Putamen (tissue), 1 donor: ENCODE measurements at places on chromosomes 4 and X.

GRCh38 chr4:165986956-165987698 is 114.1 kb downstream of the TLL1 start:
- DNase-seq = no peak

GRCh38 chr4:109648266-109648996 is 54.8 kb downstream of the CASP6 start:
- DNase-seq = no peak

DNA sequence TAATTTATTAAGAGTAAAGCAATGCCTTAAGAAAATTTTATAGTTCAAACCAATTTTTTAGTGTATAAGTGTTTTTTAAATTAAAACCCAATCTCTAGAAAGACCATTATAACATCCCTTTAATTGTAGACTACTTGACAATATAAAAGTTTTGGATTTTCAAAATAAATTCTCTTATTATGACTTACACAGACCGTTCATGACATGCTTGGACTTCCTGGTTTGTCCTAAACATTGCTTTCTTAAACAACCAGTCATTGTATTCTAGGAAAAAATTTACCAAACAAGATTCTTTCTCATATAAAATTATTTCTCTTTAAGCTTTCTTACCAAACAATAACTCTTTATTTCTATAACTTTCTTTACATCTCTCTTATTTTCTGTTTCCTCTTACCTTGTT is 49.0 kb upstream of the CXorf51A start:
- no peak for DNase-seq

DNA sequence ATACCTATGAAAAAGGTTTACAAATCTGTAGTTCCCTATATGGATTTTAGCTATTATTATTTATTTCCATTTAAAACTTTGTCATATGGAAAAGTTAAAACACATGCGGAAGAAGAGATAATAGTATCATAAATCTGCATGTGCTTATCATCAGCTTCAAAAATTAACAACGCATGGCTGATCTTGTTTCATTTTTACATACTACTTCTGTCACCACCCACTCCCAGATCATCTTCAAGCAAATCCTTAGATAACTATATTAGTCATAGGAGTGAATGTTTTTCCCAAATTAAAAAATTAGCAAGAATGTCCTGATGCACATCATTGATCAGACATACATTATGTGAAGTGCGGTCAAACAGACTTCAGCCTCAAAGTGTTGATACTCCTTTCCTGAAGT is 24.6 kb upstream of the MOB1B start:
- DNase-seq = peak; percentile 12

DNA sequence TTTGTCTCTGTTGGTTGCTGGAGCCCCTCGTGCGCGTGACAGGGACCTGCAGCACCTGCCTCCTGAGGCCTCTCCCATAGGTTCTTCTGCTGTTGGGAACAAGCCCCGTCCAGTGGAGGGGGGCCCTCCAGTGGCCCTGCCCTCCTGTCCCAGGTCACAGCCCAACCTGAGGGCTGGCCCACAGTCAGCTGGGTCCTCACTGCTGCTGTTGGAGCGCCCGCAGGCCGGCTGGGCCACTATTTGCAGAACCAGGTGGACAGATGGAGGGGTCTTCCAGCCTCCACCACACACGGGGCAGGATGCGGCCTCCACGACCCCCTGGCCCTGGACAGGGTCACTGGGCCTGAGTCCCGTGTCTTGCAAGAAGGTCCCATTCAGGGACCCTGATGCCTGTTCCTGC is 51.4 kb upstream of the PSAPL1 start:
- no peak for DNase-seq

DNA sequence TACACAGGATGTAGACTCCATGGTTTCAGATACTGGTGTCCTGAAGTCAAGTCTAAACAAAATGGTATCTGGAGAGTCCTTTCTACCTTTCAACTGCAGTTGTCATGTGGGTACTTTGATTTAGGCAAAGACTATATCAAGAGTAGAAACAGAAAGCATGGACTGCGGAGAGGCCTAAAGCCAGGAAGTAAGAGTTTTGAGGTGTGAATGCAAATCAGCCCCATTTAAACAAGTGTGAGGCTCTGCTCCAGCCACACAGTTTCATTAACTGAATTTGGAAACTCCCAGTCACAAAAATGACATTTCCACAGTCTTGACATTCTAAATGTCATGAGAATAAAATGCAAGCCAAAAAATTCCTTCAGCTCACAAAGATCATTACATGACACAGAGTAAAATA is 87.2 kb upstream of the MCF2 start:
- no peak for DNase-seq

- no peak for DNase-seq
Observed at GRCh38 chr4:85086721-85087120, 120.2 kb upstream of the WDFY3 start.

DNA sequence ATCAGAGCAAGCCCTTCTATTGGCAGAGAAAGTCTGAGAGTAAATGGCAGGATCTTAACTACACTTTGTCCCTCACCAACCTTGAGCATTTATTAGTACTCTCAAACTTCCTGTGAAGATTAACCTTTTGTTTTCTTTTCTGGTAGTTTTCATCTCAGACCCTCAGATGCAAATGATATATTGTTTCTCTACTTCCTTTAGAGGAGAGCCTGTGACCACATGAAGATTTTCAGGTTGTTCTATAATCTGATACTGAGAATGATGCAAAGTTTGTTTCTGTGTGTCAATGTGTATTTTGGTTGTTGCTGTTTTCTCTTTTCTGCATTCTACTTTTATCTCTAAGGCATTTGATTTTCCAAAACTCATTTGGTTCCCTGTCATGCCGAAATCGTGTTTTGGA is 165.8 kb upstream of the CYSLTR1 start:
- DNase-seq = no peak

DNA sequence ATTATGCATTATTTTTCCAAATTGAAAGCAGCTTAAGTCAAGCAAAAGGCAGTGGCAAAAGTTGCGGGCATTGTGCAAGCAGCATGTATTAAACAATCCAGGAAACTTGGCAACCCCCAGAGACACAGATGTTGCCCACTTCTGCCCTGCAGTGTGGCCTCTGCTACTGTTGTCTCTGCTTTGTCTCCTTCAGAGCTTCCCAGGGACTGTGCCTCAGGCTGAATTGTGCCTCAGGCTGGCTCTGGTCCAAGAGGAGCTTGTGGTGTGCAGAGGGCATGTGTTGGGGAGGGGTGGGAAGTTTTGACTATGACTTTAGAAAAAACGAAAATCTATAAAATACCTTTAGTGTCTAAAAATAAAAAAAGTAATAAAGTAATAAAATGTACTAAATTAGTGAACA is 201.4 kb downstream of the CCSER1 start:
- DNase-seq = no peak

DNA sequence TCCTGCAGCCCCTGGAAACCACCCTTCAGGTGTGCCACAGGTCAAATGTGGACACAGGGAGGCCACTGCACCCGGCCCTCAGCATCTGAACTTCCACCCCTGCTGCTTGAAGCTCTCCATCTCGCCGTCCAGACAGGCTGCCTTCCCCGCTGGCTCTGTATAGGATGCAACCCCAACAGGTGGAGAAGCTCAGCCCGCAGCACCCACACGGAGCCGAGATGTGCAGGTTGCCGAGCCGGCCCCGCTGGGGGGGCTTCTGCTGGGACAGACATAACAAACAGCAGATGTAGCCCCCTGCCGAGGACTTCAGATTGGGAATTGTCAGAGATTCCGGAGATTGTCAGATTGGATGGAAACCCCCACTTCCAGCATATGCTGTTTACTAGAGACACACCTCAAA is 20.5 kb downstream of the TMEM187 start:
- no peak for DNase-seq

DNA sequence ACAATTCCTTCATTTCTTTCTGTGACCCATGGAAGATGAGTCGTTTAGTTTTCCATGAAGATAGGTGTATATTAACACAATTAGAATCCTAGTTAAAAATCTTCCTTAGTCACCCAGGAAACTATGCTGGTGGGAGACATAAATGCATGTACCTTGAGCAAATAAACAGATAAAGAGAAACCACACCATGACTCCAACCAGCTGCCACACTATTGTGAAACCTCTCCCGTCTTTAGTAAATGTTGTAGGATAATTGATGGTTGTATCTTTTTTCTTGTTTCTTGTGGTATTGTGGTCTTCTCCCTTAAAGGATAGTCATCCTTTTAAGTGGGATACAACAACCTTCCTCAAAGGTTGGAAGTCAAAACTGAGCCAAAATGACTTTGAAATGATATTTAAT is 103.8 kb upstream of the LEF1 start:
- DNase-seq = no peak

- DNase-seq = no peak
Observed at GRCh38 chrX:26376037-26376708, 160.2 kb downstream of the MAGEB5 start.

- DNase-seq = no peak
Observed at GRCh38 chrX:85381602-85382001, 2.1 kb upstream of the POF1B start.

DNA sequence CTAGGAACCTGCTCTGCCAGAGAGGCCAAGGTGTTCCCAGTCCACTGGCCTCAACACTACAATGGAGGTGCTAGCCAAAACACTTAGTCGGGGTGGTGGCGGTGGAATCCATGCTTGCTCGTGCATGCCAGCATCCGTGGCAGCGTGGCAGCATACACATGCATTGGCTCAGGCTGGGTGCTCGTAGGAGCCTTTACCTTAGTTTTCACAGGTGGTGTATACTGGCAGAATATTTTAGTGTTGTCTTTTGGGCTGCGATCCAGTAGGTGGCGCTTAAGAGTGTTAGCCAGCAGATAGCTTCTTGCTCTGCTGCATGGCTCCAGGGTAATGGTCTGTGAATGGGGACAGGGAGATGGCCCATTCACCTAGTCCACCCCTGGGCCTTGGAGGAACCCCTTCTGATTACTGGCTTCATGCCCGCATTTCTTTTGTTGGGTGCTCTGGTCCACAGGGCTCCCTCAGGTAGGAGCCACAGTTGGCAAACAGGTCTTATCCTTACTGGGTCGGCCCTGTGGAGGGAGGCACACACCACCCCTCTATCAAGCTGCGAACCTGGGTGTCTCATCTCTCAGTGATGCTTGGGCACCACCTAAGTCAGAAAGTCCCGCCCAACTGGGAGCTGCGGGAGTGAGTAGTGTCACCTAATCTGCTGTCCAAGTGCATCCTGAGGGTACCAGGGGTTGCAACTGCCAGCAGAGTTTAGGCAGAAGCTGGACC is 40.0 kb downstream of the RIPPLY1 start:
- DNase-seq = no peak

GRCh38 chrX:14028473-14028872 is 1.2 kb downstream of the GEMIN8 start:
- DNase-seq = no peak

- no peak for DNase-seq
Observed at GRCh38 chr4:127084666-127085065, 548.1 kb upstream of the INTU start.

- DNase-seq = no peak
Observed at GRCh38 chr4:110294165-110294564, 95.8 kb upstream of the ELOVL6 start.

GRCh38 chr4:40227284-40227683 is 30.5 kb downstream of the RHOH start:
- DNase-seq = no peak

DNA sequence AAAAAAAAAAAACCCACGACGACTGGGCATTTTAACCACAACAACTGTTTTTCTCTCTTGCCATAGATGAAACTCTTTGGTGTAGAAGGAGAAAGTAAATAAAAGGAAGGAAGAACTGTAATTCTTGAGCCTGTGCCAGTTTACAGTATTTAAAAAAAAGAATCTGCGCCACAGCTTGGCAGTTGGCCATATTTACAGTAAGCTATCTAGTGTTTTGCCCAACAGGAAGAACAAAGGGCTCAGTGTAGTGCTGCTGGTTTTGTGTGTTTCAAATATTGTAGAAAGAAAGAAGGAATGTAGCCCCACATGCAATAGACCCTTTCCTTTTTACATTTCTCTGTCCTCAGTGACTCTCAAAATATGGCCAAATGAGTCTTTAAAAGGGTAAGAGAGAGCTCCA is 66.1 kb downstream of the NR3C2 start:
- DNase-seq = peak; percentile 24

GRCh38 chr4:108619372-108620100 is 840 bp upstream of the RPL34 start:
- DNase-seq = no peak

GRCh38 chrX:4435905-4436304 is 722.5 kb upstream of the PRKX start:
- DNase-seq = no peak

- DNase-seq = no peak
Observed at GRCh38 chr4:188297873-188298272, 158.6 kb downstream of the TRIML1 start.
